ENCODE measurements at places on chromosomes 13 and 19.

DNA sequence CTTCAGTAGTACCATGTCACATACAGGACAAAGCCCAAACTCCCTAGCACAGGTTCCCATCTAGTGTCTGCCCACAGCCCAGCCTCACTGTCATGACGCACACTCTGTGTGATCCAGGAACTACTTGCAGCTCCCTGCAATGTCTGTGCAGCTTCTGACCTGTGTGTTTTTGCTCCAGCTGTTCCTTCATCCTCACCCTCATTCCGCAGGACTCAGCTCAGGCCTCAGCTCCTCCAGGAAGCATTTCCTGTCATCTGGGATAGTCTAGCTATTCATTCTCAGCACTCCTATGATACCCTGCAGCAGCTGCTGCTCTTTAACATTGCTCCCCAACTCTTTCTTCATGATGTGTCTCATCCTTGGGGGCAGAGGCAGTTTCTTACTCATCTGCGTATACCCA, 56.1 kb downstream of the ENOX1 start:
- DNase-seq, result no peak

- DNase-seq, result no peak
Observed at GRCh38 chr19:17582613-17583012, 27.2 kb downstream of the COLGALT1 start.

- no peak for DNase-seq
Observed at GRCh38 chr13:99601535-99601934, 100.3 kb downstream of the TM9SF2 start.

GRCh38 chr19:32658527-32658926, 16.5 kb downstream of the ANKRD27 start:
- no peak for DNase-seq

DNA sequence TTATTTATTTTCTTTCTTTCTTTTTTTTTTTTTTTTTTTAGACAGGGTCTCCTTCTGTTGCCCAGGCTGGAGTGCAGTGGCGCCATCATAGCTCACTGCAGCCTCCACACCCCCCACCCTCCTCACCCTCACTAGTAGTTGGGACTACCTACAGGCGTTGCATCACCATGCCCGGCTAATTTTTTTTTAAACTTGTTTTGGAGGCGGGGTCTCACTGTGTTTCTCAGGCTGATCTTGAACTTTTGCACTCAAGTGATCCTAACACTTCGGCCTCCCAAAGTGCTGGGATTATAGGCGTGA, 33.6 kb downstream of the GJA3 start:
- no peak for DNase-seq

- DNase-seq, result peak; percentile 56
Observed at GRCh38 chr19:14048443-14049153, 13.3 kb downstream of the PALM3 start.

GRCh38 chr19:43332058-43332922, 21.2 kb upstream of the CD177 start:
- DNase-seq, result no peak

DNA sequence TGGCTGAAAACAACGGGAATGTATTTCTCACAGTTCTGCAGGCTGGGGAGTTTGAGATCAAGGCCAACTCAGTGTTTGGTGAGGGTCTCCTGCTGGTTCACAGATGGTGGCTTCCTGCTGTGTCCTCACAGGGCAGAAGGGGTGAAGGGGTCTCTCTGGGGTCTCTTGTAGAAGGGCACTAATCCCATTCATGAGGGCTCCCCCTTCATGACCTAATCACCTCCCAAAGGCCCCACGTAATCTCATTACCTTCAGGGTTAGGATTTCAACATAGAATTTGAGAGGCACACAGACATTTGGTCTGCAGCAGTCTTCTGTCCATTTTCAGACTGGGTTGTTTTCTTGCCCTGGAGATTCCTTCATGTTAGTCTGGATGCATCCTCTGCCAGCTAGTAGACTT, 11.6 kb downstream of the ZNF444 start:
- no peak for DNase-seq

DNA sequence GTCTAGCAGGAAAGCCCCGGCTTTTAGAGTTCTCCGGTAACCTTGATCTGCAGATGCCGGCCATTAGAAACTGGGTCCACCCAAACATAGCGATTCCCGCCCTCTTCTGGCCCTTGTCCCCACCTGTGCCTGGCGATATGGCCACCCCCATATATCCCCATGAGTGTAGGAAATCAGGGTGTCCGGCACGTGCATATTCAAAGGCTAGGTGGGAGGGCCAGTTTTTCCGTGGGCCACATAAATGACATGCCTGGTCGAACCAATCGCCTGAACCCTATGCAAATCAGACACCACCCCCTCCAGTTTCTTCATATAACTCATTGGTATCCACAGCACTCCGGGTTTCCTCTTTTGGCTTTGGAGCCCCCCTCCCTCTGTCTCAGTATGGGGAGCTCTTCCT, 37.4 kb downstream of the ERICH4 start:
- DNase-seq, result no peak
